Fibroblast of skin of left biceps (primary cell): ENCODE measurements at places on chromosomes 1 and 21.
A peak's percentile ranks its signal among the peaks of the same experiment; 100 is the strongest.

DNA sequence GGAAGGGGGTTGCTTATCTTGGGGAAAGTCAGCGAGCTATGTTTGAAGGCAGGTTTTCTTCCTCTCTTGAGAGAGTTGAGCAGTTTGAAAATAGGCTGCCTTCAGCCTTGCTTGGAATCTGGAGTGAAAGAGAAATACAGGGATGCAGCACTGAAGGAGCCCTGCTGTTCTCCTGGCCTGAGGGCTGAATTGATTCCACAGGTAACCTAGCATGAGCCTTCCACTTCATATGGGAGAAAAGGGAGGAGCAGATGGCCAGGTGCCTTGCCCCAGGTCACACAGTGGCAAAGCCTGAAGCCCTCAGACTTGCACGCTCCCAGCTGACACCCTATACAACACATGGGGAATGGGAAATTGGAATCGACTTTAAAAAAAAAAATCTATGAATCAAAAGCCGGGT is 88.0 kb upstream of the WLS start:
- no peak for DNase-seq

GRCh38 chr1:231424950-231425805 is 3.1 kb upstream of the EGLN1 start:
- no peak for DNase-seq

DNA sequence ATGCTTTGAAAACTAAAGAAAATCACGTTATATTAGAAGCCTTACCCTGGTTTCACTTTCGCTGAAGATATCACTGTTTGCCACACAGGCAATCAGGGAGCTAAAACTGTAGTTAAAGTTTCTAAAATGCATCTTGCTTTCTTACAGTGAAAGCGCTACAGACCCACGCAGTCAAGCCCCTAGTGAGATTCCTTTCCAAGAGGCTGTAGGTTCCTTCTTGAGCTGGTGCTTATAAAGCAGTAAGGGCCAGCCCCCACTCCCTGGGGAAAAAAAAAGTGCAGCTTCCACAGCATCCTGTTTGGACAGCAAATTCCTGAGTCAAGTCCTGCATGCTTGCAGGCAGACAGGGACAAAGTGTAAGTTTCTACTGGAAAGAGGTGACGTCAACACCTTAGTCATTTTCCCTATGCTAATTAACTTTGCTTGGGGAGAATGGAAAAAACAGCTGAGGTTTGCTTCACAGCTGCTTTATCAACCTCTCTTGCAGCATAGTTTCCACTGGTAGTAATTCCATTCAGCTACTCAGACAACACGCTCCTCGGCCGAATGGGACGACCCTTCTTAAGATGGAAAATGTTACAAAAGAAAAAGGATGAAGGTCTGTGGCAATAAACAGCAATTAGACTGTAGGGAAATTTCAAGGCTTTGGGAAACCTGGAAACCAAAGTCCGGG is 14.7 kb upstream of the KCNE1 start:
- peak; percentile 100 for DNase-seq

GRCh38 chr1:153534925-153535241 is 908 bp downstream of the S100A6 start:
- DNase-seq: no peak
